ENCODE measurements at places on chromosomes 5 and 9. TPM values are rescaled to one million over a fixed set of nuclear protein-coding genes. Genes with fewer than 3 reads are reported as not detected.

CFAP90 gene
- total RNA-seq = not detected

NPR3 gene
- not detected for total RNA-seq

CA9 gene
- 0.75 TPM for total RNA-seq

SHISAL2B gene
- not detected for total RNA-seq

CDH6 gene
- not detected for total RNA-seq

TTC39B gene
- 12.1 TPM for total RNA-seq

Data from CD8-positive, alpha-beta memory T cell (primary cell).